ENCODE measurements at places on chromosomes 11 and 22.
A peak's percentile ranks its signal among the peaks of the same experiment; 100 is the strongest.

- no peak for DNase-seq
These were observed 105.0 kb downstream of the TRIM29 start for GRCh38 chr11:120032766-120033390.

- peak; percentile 59 for DNase-seq
These were observed 2.0 kb downstream of the SIPA1 start for GRCh38 chr11:65639623-65640482.

DNA sequence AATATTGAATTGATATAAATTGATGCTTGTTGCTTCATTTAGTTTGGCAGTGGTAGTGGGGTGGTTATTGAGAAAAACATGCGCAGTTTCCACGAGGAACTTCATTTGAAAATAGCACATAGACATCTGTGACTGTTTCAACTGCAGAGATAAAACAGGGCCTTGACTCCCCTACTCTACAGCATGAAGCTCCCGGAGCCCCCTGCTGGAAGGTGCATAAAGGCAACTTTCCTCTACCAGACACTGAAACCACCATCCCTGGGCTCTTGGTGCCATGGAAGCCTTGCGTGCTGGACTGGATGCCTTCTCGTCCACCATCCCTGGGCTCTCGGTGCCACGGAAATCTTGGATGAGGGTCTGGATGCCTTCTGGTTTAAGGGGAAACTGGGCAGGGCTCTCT is 195.9 kb downstream of the CSNK2A3 start:
- no peak for DNase-seq

DNA sequence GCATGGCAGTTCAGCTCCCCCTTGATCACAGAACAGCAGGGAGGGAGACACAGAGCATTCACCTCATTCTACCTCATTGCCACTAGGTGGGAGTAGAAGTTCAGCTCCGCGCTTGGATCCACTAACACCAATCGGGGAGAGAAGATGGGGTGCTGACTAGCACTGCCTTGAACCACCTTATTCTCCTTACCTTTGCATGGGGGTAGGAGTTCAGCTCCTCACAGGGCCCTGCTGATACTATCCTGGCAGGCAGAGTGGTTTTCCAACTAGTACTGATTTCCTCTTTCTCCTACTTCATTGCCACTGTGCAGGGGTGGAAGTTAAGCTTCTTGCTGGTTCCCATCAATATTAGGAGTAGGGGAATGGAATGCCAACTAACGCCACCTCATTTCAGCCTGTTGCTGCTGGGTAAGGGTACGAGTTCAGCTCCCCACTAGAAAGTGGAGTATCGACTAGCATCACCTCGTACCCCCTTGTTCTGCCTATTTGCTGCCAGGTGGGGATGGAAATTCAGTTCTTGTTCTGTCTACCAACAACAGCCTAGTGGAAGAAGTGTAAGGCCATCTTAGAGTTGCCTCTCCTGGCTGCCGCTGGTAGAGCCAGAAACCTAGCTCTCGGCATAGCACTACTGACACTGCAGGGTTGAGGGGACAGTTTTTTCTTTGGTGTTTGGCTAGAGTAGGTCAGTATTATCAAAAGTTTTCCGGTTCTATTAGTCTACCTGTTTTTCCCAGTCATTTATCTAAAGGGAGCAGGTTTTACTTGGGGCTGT is 550.9 kb upstream of the CCDC90B start:
- no peak for DNase-seq

GRCh38 chr22:32964411-32965057 is 93.6 kb downstream of the SYN3 start:
- no peak for DNase-seq

GRCh38 chr11:14619603-14620531 is 23.7 kb upstream of the PDE3B start:
- DNase-seq = no peak

DNA sequence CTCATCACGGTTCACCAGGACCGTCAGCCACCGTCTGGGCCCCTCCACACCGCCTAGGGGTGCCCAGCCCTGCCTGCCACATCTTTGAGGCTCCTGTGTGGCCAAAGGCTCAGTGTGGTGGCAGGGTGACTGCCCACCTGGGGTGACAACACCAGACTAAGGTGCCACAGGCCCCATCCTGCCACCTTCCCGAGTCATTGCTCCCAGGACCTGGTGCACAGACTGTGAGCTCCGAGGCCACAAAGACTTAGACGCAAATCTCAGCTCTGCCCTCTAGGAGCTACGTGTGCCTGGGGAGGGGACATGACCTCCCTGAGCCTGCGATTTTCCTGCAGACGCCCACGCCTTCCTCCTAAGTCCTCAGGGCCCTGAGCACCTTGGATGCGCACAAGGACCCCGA is 36.5 kb downstream of the KIAA0930 start:
- no peak for DNase-seq

DNA sequence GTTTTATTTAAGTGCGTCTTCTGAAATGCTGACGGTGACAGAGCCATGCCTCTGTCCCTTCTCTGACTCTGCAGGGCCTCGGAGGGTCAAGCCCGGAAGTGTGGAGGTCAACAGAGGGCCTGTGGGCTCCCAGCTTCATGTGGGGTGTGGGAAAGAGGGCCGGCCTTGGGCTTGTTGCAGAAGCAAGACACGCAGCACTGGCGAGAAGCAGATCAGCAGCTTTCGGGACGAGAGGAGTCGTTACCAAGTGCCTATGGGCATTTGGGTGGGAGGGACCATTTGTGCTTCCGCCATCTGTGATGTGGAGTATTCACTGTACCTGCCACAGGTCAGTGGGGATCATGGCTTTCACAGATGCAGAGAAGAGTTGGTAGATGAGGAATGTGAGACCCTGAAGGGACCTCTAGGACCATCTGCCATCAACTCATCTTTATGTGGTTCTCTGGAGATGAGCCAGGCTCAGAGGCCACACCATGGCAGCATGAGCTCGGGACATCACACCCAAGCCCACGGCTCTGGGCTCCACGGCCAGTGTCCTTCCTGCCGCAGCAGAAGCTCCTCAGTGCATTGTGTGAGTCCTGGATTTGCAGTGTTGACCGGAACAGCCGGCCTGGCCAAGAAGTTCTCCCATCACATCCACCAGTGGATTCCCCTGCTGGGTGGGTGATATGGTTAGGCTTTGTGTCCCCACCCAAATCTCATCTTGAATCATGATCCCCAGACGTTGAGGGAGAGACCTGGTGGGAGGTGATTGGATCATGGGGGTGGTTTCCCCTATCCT is 590.7 kb downstream of the TBC1D22A start:
- DNase-seq = no peak

DNA sequence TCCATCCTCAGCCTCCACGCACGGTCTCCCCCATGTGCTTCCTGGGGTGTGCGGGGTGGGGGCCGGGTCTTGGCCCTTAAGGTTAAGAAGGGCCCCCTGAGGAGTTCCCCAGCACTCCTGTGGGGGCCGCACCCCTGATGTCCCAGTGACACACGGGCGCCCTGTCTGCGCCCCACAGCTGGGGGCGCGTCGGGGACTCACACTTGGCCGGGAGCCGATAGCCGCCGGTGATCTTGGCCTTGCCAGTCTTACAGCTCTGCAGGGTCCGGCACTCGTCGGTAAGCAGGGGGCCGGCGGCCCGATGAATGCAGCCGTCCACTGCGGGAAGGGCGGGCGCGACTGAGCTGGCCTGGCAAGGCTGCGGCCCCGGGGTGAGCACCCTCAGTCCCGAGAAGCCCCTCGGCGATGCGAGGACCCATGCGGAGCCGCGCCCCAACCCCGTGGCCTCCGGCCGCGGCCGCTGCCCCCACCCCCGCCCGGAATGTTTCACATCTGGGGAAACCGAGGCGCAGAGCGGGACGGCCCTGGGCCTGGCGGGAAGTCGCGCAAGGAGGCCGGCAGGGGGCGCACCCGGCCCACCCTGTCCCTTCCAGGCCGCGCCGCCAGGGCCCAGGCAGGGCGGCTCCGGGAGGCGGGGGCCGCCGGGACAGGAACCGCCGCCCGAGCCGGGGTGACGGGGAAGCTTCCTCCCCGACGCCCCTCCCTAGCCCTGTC is 13.9 kb downstream of the OTUB1 start:
- peak; percentile 58 for DNase-seq

- no peak for DNase-seq
These were observed 4.4 kb downstream of the POLA2 start for GRCh38 chr11:65266210-65266609.

DNA sequence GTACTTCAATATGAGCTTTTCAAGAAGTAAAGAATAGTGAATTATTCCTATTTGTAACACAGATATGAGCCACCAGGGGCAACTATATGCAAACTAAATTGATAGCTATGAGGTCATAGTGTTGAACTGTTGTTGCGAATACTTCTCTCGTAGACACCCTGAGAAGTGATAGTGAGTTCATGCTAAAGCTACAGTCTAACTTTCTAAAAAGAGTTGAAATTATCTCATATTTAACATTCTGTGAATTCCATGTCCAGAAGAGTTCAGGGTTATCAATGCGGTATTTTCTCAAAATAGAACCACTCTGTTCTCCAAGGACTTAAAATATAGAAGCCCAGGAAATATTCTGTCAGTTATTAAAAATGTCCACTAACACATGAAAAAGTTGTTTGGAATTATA is 185.4 kb downstream of the AASDHPPT start:
- no peak for DNase-seq

DNA sequence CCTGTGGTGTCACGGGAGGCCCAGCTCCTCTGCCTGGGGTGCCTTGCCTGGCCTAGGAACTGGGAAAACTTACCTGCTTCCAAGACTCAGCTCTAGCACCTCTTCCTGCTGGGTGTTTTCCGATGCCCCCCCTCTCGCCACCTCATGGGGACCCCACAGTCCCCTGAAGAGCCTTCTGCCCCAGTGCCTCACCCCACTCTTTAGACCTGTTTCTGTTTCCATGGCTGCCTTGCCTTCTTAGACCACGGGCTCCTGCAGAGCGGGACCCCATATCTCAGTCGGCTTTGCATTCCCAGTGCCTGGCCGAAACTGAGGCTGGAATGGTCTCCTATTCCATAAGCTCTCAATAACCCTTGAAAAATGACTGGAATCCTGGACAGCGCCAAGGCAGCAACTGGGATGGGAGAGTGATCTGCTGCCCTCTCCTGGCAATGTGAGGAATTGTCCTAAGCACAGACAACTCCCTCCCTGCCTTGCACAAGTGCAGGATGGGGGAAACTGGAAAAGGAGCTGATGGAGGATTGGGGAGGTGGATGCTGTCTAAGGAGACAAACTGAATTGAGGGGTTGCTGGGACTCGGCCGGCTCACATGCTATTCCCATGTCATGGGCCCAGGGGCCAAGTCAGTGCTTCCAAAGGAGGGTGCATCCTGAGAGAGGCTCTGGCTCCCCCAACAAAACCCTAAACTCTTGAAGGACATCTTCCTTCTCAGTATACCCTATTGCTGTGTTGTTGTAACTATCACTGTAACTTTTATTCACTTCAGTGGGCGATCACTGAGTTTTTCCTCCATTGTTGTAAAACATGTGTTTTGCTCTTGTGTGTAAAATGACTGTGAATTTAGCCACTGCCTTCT is 26.6 kb upstream of the IL17RA start:
- DNase-seq = peak; percentile 23
